Retina (tissue), 1 donor: ENCODE measurements at places on chromosomes 5 and 9.
A peak's percentile ranks its signal among the peaks of the same experiment; 100 is the strongest.

DNA sequence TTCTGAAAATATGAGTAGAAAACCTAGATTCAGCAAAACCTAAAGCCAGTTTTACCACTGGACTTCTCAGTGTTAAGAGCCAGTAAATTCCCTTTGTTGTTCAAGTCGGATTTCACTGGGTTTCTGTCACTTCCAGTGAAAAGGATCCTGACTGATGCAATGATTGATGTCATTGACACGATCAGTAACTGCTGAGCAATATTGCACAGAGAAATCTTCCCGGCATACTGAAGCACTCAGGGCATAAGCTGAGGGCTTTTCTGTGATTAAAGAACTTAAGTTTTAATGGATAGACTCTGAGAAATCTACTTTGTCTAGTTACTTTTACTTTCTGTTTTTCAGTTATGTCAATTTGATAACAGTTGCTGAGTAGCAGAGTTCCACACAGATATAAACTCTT lies 61.9 kb downstream of the DENND1A start:
- DNase-seq: peak; percentile 12

DNA sequence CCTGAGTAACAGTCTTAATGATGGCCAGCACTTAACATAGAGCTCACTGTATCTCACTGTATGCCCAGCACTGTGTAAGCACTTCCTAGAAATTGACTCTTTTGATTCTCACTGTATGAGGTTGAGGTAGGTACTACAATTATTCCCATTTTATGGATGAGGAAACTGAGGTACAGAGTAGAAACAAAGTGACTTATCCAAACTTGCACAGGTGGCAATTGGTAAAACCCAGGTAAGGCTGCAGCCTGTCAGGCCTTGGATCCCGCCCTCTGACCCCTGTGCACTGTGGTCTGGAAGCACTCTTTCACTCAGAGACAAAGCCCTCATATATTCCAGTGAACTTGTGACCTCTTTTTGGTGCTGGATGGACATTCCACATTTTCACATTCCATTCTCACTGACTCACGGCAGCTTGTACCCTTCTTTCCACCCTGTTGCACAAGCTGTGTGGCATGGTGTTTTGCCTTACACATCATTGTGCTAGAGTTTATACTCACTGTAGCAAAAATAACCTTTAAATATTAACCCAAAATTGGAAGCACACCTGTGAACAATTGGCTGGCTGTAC lies 21.7 kb downstream of the ANKRD55 start:
- DNase-seq: no peak

- DNase-seq: no peak
Observed at GRCh38 chr5:15571081-15571480, 71.1 kb downstream of the FBXL7 start.

DNA sequence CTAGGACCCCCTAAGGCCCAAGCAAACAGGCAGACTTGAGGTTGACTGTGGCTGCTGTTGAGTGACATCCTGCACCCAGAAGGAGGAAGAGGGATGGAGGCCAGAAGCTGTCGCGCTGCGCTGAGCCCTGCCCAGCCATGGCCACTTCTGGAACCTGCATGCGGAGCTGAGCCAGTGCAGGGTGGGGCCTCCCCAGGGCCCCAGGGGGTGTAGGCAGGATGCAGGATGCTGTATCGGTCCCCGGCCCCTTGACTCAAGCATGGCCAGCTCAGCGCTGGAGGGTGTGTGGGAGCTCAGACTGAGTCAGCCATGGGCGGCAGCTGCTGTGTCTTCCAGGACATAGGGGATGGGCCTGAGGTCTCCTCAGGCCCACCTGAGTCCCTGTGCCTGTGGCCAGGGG lies 26.9 kb downstream of the GLT6D1 start:
- no peak for DNase-seq

DNA sequence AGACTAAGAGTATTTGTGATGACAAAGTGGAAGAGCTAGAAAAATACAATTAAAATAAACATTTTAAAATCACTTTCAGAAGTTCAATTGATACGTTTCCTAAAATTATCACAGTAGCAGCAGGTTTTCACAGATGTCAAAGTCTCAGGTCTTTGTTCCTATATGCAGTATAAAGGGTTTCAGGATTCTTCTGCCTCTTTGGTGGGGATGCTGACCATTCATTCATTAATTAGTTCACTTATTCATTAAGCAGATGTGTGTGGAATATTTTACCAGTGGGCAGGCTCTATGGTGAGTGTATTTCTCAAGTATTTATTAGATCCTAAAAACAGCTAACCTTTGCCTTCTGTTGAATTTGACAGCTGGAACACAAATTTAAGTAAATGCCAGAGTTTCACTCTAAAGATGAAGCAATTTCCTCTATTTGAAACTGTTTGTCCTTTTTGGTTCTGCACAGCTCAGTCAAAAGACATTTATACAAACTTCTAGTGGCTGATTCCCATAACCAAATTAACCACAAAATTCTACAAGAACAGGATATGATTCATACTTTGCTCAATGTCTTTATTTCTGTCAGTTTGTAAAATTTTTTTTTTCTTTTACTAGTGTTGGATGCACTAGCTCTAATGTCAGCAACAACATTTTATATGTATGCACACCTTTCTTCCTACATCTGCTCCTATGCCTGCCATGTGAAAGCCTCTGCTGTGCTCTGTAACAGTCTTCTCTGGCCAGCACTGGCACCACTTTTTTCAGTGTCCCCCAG lies 75.9 kb upstream of the PRR16 start:
- DNase-seq: no peak

DNA sequence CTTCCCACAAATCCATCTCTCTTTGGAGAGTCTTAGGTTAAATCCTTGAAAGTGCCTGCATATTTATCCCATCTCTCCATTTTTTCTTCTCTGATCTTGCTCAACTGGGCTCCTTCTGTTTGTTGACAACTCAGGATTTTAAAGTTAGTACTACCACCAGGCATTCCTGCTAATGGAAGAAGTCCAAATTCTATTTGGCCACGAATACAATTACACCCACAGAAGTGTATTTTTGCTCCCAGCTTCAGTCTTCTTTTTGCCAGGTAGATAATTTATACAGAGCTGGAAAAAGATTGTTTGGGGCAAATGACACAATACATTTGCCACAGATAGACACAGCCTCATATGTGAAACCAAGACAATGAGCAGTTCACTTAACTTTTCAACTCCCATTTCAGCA lies 74.8 kb downstream of the CETN3 start:
- no peak for DNase-seq

DNA sequence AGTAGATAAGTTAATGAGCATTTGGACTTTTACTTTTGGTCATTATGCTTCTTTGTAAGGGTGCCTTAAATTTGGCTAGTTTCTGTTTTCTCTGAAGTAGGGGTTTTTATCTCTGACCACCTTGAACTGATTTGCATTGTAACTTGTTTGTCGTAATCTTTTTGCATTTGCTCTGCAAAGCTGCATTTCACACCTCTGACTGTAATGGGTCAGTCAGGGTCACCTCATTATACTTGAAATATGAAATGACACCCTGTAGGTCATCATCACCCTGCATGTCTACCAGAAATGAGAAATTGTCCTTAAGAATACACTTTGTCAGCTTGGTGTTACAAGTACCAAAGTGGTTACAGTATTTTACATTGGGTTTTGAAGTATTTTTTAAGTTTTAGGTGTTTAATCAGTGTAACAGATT lies 74.0 kb downstream of the KCNN2 start:
- no peak for DNase-seq

DNA sequence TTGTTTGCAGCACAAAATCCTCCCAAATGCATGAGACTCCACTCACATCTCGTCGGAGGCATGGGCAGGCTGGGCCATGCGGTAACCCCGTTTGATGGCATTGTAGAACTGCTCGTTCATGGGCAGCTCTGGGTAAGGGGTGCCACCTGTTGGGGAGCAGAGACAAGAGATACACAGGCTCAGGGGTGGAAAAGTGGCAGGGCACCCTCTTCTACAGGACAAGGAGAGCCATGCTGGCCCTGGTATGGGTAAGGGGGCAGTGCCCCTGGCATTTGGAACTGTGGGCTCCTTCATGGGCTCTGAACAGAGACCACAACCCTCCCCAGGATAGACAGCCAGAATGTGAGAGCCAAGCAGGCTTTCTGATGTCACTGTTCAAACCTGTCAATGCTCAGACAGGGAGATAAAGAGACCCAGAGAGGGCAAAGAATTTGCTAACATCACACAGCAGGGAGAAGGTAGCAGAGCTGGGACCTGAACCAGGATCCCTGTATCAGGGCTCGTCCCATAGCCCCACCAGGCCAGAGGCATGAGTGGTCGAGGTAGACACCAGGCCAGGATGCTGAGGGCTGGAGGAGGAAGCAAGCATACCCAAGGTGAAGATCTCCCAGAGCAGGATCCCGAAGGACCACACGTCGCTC lies 33.2 kb upstream of the CSF1R start:
- no peak for DNase-seq

GRCh38 chr9:111483439-111483857 lies 735 bp downstream of the ECPAS start:
- no peak for DNase-seq

GRCh38 chr9:18238752-18239447 lies 235.1 kb upstream of the ADAMTSL1 start:
- no peak for DNase-seq

DNA sequence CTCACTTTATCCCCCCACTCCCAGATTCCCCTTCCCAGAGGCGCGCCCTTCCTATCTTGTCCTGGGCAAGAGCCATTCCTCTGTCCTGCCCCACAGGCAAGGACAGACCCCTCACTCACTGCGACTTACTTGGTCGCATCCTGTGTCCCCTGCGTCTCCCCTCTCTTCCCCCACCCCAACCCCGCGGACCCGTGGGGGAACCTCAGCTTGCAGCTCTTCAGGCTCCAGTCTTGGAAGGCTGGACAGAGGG lies 542 bp downstream of the GGTA1 start:
- DNase-seq: no peak

DNA sequence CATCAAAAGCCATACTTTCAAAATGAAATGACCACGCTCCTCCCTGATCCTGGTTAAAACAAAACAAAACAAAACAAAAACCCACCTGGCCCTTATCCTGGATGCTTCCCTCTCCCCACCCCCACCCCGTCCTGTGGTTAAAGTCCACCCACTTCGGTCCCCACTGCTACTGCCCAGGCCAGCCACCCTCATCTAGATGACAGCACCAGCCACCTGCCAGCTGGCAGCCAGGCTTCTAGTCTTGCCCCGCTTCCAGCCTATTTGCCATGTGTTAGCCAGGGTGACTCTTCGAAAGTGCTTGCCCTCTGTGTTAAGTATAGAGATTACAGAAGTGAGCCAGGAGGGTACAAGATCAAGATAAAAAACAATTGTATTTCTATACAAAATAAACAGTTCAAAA lies 27.5 kb upstream of the NCS1 start:
- DNase-seq: no peak

- DNase-seq: no peak
Observed at GRCh38 chr5:132203464-132203818, 24.2 kb downstream of the P4HA2 start.

DNA sequence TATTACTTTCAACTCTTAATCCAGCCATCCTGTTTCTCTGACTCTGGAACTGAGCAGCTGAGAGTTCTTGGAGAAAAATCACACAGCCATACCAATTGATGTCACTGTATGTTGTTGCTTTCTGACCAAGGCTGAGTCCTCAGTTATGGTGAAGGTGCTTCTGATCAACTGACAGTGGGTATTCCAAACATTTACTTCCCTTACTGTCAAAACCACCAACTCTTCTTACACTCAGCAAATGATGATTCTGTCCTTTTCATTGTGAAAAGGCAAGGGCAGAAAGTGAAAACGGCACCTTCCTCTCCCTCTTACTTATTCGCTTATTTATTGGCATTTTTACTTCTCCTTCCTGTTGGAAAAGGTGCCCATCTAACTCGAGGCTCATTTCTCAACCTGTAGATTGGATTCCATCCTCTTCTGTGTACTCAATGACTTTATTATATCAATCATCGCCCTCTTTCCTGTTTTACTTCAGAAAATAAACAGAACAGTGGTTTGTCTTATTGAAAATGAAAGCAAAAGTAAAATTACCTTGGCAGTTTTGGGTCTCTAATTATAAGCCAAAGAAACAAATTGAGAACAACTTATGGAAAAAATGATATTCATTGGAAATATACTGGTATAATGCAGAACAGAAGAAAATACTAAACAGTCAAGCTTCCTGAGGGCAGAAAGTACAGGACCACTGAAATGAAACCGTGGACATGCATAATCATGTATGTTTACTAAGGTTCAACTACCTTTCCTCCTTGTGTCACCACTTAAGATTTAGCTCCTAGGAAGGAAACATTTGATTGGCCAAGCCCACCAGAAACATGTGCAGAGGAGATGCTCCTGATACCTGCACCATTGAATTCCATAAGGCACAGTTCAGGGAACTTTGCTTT lies 104.5 kb upstream of the CHD1 start:
- no peak for DNase-seq

DNA sequence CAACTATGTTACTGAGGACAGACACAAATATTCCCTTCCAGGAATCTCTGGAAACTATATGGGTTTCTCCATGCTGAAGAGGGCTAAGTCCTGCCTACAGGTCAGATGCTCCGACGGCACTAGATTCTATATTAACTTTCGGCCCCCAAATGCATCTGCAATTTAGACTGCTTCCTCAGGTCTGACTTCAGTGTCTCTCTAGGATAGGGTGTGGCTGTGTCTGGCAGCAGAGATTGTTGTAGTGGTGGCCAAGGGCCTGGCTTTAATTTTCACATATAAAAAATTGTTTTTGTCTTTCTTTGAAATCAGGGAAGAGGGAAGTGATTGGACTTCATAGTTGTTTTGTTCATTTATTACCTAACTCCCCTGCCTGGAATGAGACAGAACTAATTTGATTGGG lies 101.8 kb downstream of the PJA2 start:
- no peak for DNase-seq

DNA sequence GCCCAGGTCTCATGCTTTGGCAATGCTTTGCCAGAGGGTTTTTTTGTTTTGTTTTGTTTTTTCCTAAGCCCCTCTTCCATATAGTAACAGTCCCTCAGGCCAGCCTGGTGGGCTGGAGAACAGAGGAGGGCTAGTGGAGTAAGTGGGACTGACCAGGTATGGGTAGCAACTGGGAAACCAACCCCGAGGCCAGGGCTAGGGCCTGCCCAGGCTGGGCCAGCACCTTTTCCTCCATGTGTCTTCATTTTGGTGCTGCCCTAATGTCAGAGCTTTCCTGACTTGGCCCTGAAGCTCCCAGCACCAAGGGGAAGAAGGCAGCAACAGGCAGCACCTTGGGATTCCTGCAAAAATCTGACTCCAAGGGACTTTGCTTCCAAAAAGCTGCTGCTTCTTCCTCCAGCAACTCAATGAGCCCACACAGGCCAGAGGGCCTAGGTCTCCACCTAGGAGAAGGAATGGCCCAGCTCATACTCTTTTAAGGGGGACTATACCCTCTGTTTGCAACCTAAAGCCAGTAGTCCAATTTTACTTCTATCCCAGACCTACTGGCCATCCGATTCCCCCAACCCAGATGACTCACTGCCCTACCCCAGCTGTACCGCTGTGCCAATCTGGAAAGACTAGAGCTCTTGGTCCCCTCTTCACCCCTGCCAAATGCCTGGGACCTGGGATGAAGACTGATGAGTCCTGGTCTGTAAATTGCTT lies 105.1 kb downstream of the PSD2 start:
- DNase-seq: no peak

GRCh38 chr5:155926031-155926430 lies 400.9 kb upstream of the SGCD start:
- DNase-seq: no peak

GRCh38 chr9:121645853-121646807 lies 5.3 kb upstream of the DAB2IP start:
- peak; percentile 67 for DNase-seq
